ENCODE measurements at places on chromosomes 4 and X.
A peak's percentile ranks its signal among the peaks of the same experiment; 100 is the strongest.

GRCh38 chr4:148164557-148164956, 277.7 kb downstream of the NR3C2 start:
- no peak for DNase-seq

DNA sequence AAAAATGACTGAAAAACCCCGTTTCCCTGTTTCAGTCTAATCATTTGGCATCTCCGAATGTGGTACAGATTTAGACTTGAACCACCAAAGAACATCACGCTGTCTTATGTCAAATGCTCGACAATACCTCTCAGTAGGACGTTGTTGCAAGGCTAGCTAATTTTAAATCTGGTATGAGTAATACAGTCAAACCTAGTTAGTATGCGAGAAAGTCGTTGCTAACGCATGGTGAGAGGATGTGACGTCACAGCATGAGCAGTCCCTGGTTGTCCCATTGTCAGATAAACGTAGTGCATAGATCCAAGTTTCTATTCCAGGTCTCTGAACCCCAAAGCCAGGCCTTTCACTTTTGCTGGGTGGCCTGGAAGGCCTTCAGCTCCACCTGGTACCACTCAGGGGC, 44.7 kb downstream of the SETD7 start:
- DNase-seq = peak; percentile 60

DNA sequence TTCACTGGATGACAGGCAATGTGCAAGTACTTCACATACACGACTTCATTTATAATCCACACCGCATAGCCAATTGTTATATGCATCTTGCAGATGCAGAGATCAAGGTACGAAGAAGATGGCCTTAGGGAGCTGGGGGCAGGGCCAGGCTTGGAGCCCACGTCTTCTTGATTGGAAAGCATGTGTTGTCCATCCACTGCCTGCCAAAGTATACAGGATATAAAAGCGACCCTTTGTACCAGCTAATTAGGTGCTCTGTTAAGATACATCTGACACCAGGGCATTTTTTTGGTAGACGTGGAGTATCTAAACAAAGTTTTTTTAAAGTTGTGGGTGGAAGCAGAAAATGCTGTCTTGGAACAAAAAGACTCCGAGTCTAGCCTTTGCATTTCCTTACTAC, 1.4 kb downstream of the C4orf36 start:
- no peak for DNase-seq

- DNase-seq = peak; percentile 8
Observed at GRCh38 chr4:148152868-148153625, 289.2 kb downstream of the NR3C2 start.

DNA sequence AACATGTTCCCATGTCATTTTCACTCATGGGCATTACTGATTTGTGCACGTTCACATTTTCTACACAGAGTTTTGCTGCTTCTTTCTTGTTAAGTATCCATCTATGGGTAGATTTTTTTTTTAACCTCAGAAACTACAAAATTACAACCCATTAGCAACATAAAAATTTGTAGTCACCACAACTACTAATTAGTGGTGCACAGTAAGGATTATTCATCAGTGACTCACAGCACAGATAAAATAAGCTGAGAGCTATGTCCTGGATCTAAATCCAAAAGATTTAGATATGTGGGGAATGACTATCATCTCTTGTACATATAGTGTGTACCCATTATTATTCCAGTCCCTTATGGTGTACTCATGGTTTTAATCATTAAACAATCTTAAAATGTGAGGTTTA, 19.7 kb upstream of the AMELX start:
- DNase-seq = no peak

DNA sequence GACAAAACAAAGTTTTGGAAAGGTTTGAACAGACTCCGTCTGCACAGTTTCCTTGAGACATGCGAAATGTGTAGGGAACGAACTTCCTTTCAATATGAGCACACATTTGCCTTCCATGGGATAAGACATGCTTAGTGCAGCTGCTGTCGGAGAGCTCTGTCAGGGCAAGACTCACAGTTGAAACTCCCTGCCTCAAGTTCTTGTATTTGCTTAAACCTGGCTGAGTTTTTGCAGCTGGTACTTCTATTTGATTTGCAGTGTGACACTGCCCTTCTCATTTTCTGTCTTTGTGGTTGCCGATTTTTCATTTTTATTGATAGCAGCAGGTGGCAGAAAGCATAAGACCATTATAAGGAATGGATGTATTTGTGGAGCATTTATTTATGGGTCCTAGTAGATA, 18.2 kb upstream of the RHOH start:
- no peak for DNase-seq

- no peak for DNase-seq
Observed at GRCh38 chr4:168566726-168567125, 69.9 kb downstream of the PALLD start.

- no peak for DNase-seq
Observed at GRCh38 chr4:183499801-183500200, 5.1 kb upstream of the ING2 start.

DNA sequence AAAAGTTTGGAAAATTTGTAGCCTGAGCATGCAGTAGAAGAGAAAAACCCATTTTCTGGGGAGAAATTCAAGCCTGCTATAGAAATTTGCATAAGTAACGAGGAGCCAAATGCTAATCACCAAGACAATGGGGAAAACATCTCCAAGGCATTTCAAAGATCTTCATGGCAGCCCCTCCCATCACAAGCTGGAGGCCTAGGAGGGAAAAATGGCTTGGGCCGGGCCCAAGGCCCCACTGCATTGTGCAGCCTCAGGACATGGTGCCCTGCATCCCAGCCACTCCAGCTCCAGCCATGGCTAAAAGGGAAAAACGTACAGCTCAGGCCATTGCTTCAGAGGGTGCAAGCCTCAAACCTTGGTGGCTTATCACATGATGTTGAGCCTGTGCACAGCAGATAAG, 87.7 kb downstream of the SHROOM4 start:
- DNase-seq = no peak

DNA sequence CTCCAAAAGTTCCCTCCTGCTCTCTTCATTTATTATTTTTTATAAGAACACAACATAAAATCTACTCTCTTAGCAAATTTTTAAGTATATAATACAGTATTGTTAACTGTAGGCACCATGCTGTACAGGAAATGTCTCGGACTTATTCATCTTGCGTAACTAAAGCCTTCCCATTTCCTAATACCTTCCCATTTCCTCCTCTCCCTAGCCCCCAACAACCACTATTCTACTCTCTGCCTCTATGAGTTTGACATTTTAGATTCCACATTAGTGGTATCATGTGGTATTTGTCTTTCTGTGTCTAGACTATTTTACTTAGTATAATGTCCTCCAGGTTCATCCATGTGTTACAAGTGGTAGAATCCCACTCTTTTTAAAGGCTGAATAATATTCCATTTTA, 15.8 kb upstream of the SYTL4 start:
- no peak for DNase-seq

DNA sequence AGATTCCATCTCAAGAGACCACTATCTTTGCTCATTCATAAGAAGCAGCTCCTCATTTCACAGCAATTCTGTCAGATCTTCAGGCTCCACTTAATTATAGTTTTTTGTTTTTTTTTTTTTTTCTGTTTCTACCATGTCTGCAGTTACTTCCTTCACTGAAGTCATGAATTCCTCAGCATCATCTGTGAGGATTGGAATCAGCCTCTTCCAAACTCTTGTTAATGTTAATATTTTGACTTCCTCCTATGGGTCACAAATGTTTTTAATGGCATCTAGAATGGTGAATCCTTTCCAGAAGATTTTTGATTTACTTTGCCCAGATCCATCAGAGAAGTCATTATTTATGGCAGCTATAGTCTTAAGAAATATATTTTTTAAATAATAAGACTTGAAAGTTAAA, 53.1 kb downstream of the BMP2K start:
- DNase-seq = no peak

GRCh38 chrX:21870494-21870893, 14.7 kb downstream of the YY2 start:
- DNase-seq = no peak

DNA sequence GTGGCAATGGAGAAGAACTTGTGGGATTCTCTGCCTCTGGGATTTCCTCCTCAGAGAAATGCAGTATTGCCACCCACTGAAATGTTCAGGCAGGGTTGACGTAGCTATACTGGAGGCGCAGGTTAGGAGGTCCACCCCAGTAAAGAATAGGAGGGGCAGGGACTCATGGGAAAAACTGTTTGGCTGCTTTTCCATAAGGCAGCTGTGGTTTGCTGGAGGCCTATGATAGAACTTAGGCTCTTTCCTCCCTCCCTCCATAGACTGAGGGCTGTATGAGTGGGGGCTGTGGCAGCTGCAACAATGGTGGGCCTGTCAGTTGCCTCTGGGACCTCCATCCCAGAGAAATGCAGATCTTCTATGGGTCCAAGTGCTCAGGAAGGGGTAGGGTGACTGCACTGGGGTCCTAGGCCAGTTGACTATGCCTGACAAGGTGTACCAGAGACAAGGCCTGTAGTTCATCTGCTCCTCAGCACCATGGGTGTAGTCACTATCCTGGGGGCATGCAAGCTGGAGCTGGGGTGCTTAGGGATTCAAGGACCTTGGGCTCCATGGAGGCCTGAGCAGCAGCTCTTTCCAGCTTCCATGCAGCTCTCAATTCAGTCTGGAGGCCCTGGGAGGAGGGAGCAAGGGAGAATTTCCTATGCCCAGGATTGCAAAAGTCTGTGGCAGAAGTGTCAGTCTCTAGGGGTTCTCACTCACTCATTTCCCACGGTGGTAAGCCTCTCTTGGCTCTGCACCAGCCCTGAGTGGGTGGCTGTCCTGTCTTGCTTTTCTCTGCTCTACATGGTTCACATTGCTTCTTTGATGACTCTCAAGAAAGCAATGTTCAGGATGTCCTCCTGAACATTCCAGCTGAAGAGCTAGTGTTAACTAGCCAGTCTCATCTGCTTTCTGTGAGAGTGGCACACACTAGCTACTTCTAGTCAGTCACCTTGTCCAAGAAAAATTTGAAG, 353.0 kb downstream of the IDS start:
- no peak for DNase-seq

DNA sequence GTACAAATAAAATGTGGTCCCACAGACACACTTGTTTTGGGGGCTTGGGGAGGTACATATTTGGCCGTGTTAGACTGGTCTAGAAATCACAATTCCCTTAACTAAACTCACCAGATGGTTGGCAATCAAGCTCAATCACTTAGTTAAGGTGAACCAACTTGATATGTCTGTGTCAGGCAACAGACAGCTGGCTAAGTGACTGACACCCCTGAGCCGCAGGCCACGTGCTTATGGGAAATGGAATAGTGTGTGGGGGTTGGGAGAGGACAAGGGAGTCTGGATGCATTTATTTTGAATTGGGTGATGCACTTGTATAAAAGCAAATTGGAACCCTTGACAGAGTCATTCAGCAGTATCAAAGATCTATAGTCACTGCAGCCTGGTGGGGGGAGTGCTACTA, 209.0 kb downstream of the HS6ST2 start:
- no peak for DNase-seq

DNA sequence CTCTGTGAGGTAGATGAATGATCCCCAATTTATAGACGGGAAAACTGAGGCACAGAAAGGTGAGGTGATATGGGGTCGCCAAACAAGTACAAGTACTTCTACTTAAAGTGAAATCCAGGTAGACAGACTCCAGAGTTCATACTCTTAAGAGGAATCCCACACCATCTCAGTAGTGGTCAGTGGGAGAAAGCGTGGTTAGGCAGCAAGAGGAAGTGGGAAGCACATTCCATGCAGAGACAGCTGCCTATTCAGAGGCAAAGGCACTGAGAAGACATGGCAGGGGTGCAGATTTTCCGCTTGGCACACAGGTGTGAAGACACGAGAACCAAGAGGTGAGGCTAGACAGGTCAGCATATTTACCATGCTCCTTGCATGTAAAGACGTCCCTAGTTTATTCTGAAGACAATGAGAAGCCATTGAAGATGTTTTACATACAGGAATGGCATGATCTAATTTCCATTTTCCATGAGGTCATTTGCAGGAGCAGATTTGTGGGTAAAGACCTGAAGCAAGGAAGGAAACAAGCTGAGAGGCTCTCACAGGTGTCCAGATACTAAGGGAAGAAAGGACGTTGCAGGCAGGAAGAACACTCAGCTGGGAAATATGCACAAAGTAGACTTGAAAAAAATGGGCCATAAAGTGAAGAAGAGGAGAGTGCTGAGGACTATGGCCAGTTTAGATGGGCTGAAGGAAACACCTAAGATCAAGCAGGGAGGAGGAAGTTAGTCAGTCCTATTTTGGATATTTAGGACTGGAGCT, 17.3 kb upstream of the CLNK start:
- no peak for DNase-seq

DNA sequence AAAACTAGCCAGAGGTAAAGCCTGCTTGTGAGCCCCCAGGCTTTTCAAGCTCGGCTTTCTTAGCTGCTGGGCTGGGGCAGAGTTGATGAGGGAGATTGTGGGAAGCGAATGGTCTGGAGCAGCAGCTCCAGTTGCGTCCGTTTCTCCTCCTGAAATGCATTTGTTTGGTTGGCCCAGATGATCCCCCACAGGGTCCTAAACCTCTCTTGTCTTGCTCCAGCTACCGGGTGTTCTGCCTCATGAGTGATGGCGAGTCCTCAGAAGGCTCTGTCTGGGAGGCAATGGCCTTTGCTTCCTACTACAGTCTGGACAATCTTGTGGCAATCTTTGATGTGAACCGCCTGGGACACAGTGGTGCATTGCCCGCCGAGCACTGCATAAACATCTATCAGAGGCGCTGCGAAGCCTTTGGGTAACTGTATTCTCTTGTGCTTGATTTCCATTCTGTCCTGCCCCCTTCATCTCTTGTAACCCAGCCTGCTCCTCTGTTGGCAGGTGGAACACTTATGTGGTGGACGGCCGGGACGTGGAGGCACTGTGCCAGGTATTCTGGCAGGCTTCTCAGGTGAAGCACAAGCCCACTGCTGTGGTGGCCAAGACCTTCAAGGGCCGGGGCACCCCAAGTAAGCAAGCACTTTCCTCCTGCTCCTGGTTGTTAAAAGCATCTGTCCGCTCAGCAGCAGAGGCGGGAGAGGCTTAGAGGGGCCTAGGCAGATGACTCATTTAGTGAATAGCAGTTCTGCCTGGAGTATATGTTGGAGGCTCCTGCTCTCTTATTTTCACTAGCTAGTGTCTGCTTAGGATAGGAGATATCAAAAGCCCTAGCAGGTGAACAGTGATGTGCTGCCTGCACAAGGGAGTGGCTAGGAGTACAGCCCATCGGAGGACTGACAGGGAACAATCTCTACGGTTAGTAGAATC, 15.3 kb downstream of the TKTL1 start:
- peak; percentile 10 for DNase-seq

DNA sequence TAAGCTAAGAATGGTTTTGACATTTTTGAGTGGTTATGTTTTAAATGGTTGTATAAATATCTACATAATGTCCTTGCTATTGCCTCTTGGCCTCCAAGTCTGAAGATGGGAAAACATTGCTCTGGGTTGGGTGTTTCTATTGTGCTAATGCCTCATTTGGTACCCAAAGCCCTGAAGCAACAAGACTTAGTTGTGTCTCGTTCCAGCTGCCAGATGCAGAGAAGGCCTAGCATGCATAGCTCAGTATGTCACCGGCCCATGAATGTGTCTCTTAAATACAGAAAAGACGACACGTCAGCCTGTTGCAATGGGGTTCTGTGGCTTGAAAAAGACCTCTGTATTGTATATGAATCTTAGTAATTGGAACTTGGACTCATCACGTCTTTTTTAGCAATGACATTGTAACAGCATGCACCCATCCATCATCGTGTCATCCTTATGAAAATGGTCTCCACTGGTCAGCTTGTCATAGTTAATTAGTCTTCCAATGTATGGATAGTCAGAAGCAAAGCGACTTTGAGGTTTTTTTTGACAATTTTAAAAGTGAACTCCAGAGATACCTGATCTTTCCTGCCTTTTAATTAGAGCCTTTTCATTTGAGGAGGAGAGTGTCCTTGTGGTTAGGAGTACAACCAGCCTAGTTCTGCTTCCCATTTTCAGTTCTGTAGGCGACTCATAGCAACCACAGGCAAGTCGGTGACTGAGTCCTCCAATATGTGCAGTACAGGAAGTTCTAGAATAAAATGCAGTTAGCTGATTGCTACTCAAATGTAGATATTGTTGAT, 126.4 kb upstream of the GATB start:
- DNase-seq = peak; percentile 20
